Stimulated activated CD8-positive, alpha-beta memory T cell treated with anti-CD3 and anti-CD28 coated beads, Interleukin-15, amount 100 ng/mL, for 24 hours (primary cell): ENCODE measurements at places on chromosomes 4 and X.

GRCh38 chr4:165700855-165701254, 172.2 kb upstream of the TLL1 start:
- DNase-seq, result no peak

- no peak for DNase-seq
These were observed 1.2 kb upstream of the MGST2 start for GRCh38 chr4:139664442-139664841.

GRCh38 chr4:162117051-162117450, 46.7 kb downstream of the FSTL5 start:
- no peak for DNase-seq

DNA sequence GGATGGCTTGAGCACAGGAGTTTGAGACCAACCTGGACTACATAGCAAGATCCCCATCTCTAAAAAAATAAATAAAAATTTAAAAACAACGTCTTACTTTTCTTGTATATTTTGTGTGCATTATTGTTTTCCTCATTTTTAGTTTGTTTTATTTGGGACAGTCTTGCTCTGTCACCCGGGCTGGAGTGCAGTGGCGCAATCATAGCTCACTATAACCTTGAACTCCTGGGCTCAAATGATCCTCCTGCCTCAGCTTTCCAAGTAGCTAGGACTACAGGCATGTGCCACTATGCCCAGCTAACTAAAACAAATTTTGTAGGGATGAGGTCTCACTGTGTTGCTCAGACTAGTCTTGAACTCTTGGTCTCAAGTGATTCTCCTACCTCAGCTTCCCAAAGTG, 9.5 kb upstream of the SMIM14 start:
- DNase-seq, result no peak

GRCh38 chr4:109184491-109184961, 117.9 kb downstream of the COL25A1 start:
- no peak for DNase-seq
